Activated CD8-positive, alpha-beta memory T cell treated with anti-CD3 and anti-CD28 coated beads for 24 hours (primary cell): ENCODE measurements at places on chromosomes 7 and 10.

DNA sequence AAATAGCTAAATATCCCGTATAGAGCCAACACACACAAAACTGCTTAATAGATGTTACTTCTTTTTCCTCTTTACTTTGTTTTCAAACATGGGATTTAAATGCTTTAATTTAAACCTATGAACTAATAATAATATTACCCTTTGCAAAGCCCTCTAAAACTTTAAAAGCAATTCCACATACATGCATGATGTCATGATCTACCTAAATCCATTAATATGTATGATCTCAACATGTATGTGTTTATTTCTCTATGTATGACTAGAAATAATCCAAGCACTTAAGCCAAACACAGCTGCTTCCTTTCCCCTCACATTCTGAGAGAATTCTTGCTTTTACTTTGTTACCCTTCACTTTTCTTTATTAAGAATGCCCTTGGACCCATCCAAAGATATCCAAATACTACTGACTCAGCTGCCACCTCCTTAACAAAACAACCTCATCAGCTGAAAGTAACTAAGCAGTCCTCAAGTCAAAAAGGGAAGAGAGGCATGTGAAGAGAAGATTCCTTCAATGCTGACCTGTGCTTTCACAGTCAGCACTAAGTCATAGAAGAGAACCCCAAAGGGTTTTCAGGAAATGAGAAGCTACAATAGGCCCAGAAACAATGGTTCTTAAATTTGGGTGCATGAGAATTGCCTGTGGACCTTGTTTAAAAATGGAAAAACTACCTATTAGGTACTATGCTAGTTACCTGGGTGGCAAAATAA lies 266.4 kb upstream of the LRGUK start:
- DNase-seq: no peak

DNA sequence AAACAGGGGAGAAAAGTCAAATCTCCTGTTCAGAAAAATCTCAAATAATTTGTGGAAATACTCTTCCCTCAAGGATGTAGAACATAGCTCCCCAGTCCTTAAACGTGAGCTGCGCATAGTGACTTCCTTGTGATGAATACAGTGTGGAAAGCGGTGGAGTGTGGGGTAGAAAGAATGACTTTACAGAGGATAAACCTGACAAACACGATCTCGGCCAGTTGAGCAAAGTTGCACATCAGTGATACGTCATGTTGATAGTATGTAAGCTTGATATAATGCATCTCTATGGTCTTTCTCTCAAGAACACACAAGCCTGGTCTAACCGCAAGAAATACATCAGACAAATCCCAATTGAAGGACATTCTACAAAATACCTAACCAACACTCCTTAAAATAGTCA lies 32.0 kb upstream of the ZCCHC24 start:
- DNase-seq: no peak

- DNase-seq: no peak
These were observed 456.1 kb downstream of the PHTF2 start for GRCh38 chr7:78254726-78255055.

GRCh38 chr10:17765602-17766001 lies 13.6 kb downstream of the TMEM236 start:
- no peak for DNase-seq

- no peak for DNase-seq
These were observed 71.1 kb downstream of the DIP2C start for GRCh38 chr10:618229-618989.

GRCh38 chr7:24504836-24505235 lies 68.4 kb upstream of the PALS2 start:
- no peak for DNase-seq
